ENCODE measurements at places on chromosomes 16 and 17.

GRCh38 chr16:1225051-1225451, at the start of gene TPSG1:
Gene TPSG1, minus strand, starts transcription at chr16:1225268. Its CDS starts 16 bp downstream, at chr16:1225252.
- no peak for DNase-seq

DNA sequence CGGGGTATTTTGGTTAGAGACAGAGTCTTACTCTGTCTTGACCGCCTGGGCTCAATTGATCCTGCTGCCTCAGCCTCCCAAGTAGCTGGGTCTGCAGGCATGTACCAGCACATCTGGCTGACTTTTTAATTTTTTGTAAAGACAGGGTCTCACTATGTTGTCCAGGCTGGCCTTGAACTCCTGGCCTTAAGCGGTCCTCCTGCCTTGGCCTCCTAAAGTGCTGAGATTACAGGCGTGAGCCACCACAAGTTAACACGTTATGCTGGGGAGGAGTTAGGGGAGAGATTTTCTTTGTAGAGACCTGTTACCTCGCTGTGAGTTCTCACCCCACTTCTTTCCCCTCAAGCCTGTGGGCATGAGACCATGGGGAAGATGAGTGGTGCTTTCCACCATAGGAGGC, 1.8 kb upstream of the CES4A start:
- no peak for DNase-seq

DNA sequence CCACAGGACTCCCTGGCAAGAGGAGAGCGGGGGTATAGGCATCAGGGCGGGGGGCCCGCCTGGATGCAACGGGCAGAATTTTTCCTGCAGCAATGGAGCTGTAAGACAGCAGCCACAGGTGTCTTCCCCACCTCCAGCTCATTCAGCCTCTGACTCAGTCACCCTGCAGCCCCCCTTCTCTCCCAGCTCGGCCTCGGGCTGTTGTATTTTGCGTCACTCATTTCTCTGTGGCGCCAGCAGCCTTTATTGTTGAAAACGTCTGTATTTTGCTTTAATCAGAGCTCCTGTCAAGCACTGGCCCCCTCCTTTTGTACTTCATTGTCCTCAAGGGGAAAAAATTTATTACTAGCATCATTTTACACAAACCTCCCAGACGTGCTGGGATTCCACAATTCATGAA, 117.7 kb downstream of the WSCD1 start:
- peak; percentile 58 for DNase-seq

GRCh38 chr17:66308856-66309255, 6.4 kb downstream of the PRKCA start:
- DNase-seq = no peak

DNA sequence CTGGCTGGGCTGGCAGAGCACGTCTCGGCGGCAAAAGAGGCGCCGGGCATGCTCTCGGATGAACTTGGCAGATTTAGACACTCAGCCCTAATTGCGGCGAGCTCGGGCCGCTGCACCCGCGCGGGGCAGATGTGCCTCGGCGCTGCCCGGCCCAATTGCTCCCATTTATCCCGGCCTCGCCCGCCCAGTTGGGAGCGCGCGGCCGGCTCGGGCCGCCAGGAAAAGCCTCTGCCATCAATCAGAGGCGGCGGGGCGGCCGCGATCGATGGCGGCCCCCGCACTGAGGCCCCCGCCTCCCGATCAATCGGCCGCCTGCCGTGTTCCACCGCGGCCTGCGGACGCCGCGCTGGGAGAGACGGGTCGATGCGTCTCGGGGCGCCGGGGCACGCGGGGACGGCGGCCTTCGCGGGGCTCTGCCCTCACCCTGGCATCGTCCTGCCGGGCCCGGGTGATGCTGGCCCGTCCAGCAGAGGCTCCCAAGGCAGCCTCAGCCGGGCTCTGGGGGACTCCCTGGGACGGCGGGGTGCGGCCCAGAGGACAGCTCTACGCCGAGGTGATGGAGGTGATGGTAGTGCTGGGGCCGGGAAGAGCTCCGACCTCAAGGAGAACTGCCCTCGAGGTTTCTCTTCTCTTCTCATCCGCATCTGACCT, 200.9 kb upstream of the N4BP1 start:
- no peak for DNase-seq

DNA sequence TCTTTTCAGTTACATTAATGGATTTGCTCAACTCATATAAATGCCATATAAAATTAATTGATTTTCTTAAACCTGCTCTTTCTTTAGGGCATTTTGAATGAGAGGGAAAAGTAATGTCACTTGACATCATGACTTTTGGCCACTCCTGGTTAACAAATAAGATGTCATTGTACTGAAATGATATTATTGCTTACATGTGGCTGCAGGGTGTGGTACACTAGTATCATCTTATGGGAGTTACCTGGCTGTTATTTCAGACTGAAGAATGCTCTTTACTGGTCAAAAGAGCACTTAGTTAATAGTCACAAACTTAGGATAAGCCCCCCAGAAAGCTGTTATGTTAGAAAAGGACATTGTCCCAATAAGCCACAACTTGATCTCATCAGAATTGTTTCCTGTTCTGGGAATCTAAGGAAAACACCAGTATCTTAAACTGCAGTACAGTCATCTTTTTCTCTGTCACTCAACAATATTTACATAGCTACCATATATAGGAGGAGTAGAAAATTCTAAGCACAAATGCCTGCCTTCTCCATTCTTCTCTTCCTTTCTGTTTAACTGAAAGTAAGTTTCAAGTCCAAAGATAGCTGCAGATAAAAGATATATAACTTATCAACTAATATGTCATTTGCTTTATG, 53.9 kb upstream of the MRC2 start:
- no peak for DNase-seq

GRCh38 chr17:68424861-68425260, 32.4 kb downstream of the WIPI1 start:
- DNase-seq = peak; percentile 73

DNA sequence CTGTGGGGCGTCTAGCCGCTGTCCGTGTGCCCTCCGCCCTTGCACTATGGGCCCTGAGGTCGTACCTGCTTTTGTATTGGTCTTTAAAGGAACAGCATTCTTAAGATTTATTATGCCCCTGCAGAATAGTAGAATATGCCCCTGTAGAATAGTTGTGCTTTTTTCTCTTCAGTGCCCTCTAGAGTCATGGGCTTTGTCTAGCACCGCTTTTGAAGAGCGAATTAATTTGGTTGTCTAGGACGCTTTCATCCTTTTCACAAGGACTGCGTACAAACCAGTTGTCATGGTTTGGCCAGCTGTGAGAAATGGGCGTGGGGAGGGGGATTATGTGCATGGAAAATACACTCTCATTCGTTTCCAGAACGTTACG, 621 bp downstream of the CEP95 start:
- DNase-seq = peak; percentile 66

DNA sequence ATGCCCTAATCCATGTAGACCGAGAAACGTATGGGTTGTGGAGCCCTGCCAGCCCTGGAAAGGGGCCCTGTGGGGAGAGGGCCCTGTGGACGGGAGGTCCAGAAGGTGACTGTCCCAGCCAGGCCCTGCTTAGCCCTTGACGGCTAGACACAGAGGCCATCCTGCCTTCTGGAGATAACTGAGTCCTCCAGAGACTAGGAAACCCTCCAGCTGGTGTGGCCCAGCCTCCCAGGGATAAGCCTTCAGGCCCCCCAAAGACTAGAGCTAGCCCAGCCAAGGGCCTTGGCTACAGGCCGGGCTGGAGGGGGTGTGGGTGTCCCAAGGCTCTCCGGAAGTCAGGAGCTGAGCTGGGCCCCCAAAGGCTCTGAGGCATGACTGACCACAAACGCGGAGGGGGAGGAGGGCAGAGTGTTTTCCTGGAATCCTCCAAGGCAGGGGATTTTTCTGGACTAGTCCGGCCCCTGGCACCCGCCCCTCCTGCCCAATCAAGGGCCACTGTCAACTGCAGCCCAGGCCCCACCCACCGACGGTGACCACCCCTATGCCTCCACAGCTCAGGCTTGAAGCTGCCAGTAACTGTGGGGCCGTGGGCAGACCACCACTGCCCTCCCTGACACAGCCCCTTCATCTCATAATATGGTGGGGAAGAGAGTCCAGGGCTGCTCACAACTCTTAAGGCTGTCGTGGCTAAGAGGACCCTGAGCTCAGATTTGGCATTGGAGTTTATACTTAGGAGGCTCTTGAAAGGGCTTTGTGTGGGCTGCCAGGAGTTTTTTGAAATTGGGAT, 885 bp upstream of the VASN start:
- no peak for DNase-seq

GRCh38 chr17:27247071-27247957, 46.6 kb upstream of the WSB1 start:
- DNase-seq = peak; percentile 22

GRCh38 chr17:65629234-65629690, 67.8 kb upstream of the AXIN2 start:
- peak; percentile 83 for DNase-seq

- no peak for DNase-seq
These were observed 350.4 kb downstream of the C16orf95 start for GRCh38 chr16:86966777-86967176.

DNA sequence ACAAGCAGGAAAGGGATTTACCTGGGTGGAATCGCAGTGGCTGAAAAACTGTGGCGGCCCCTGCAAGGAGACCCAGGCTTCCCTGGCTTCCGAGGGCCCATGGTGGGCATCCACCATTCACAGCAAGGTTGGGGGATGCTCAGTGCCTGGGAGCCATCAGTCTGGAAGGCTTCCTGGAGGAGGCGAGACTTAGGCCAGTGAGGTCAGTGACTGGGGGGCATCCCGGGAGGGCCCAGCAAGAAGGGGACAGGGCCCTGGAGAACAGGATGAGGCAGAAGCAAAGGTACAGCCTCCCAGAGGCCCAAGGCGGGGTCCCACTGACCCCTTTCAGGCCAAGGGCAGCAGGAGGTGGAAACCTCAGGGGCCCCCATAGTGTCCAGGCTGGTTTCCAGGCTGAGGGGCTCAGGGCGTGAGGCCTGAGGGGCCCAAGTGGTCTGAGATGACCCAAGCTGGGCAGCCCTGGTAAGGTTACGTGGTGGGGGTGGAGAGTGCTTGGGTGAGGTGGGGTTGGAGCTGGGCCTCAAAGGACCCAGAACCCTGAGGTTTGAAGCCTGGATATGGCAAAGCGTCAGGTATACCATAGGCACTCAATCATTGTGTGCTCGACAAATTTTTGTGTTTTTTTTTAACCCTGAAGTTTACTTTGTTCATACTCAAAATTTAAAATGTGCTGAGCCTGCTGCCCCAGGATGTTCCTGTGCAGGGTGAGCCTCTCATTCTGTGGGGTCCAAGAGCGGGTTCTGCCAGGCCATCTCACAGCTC, 15.8 kb upstream of the SRRM2 start:
- DNase-seq = no peak

DNA sequence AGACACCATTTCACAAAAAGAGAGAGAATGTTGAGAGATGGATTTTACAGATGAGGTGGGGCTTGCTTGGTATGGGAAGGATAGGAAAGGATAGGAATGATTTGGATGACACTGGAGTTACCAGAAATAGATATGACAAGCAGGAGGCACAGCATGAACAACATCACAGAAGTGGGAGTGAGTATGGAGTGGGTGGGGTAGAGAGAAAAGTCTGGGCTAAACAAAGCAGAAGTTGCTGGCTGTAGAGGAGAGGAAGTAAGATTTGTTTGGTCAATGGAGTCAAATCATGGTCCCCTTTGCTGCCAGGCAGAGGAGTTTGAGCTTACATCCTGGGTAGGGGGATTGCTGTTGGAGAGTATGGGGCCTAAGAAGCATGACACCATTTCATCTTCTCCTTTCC, 101.7 kb downstream of the VAT1L start:
- DNase-seq = no peak

DNA sequence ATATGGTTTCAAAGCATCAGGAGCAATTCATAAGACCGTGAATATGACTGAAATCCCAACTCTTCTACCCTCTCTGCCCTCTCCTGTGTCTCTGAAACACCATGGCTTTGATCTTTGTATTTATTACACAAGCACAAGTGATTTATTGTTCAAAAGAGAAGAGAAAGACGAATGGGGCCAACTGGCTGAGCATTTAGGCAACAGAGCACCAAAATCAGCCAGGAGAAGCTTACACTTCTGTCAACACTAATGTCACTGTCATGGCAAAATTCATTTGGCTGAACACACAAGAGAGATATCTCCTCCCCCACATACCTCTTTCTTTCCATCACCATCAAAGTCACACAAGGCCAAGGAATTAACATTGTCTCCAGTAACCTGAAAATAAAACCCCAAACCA, 9.3 kb downstream of the BBS2 start:
- no peak for DNase-seq

DNA sequence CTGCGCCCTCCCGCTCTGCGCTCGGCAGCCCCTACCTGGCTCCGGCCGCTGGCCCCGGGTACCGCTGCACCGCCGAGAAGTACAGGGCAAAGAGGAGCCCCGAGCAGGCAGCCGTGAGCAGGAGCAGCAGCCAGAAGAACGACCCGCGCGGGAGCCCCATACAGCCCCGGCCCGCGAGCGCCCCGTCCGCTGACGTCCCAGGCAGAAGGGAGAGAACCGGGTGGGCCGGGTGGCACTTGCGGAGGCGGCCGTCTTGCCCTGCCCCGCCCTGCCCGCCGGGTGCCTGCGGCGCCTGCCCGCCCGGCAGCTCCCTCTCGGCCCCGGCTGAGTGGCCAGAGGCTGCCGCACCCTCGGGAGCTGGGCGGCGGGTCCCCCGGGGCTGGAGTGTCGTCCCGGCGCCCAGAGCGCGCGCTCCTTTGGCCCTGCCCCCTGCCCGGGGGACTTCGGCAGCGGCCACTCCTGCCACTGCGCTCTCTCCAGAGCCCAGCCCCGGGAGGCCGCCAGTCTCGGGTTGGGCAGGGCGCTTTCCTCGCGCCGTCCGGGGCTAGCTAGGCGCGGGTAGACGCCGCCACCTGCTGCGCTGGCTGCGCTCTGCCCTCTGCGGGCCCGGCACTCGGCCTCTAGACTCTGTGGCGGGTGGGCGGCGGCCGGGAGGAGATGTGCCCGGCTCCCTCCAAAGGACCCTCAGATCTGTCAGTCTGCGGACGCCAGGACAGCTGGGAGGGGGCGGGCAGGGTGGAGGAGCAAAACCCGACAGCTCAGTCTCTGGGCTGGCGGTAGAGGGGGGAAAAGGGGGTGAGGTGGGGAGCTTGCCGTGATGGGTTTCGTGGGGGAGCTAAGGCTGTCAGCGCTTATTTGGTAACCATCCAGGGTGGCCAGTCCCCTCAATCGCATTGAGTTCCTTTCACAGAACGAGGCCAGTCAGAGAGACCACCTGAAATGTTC, at the start of gene ST6GALNAC2:
Gene ST6GALNAC2 (minus strand): TSS at position 212 of the 945 bp plus-strand sequence. CDS start 52 bp downstream, at position 160.
- peak; percentile 83 for DNase-seq

DNA sequence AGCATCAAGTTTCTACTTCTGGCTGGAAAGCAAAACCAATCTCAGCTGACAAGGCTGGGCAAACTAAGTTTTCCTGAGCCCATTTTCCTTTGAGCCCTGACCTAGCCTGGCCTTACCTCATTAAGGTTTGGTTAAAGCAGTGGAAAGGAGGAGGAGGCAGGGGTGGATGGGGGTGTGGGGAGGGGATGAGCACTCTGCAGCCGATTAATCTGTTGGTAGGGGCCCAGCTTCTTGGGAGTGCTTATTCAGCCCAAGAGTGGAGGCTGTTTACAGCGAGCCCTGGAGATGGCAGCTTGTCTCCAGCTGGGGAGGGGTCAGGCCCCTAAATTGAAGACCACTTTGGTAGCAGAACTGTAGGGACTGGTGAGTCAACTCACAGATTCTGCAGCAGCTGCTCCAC, 12.0 kb downstream of the SMCR8 start:
- DNase-seq = no peak

All from NCI-H146 (cell line).